CD4-positive, alpha-beta T cell (primary cell): ENCODE measurements at places on chromosomes 6 and 20. TPM values are rescaled to one million over a fixed set of nuclear protein-coding genes. Genes with fewer than 3 reads are reported as not detected.

SAPCD1 gene
- 2.8 TPM for total RNA-seq

TCP11 gene
- total RNA-seq, result not detected

C20orf141 gene
- not detected for total RNA-seq

PPP2R5D gene
- 15.3 TPM for total RNA-seq

ALDH8A1 gene
- total RNA-seq, result 1.6 TPM

HLA-DOB gene
- total RNA-seq, result 2.9 TPM

GCNT2 gene
- 1.8 TPM for total RNA-seq

GNAS-AS1 gene
- total RNA-seq, result not detected

CALHM6 gene
- total RNA-seq, result 3.1 TPM

NRSN1 gene
- total RNA-seq, result not detected
